ENCODE measurements at places on chromosomes 7 and 10.
A peak's percentile ranks its signal among the peaks of the same experiment; 100 is the strongest.

DNA sequence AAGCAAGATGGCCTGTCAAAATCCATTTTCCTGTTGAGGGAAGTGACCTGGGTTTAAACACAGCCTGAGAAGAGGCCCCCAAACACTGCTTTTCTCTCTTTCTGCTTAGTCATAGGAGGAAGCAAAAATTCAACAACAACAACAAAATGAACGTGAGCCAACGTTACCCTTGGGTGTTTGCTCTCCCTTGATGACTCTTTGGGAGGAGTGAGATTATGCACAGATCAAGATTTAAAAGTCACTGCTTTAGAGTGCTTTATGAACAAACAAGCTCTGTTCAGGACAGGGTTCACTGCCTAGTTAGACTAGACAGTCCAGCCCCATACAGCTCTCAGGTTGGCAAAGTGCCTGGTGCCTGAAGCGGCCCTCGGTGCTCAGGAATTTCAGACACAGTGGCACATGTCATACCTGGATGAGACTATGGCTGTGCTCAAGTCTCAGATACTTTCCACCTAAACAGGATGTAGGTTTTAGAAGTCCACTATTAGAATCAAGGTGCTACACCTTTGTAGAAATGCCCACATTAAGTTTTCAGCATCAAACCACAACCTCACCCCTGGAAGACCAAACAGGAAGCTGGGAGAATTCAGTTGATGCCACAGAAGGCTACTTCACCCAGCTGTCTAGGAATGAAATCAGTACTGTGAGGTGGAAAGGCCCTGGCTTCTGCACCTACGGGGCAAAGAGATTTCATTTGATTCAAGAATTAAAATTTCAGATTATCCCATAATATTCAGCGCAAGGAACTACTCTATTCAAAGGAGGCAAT, 38.7 kb downstream of the DENND11 start:
- peak; percentile 43 for DNase-seq

DNA sequence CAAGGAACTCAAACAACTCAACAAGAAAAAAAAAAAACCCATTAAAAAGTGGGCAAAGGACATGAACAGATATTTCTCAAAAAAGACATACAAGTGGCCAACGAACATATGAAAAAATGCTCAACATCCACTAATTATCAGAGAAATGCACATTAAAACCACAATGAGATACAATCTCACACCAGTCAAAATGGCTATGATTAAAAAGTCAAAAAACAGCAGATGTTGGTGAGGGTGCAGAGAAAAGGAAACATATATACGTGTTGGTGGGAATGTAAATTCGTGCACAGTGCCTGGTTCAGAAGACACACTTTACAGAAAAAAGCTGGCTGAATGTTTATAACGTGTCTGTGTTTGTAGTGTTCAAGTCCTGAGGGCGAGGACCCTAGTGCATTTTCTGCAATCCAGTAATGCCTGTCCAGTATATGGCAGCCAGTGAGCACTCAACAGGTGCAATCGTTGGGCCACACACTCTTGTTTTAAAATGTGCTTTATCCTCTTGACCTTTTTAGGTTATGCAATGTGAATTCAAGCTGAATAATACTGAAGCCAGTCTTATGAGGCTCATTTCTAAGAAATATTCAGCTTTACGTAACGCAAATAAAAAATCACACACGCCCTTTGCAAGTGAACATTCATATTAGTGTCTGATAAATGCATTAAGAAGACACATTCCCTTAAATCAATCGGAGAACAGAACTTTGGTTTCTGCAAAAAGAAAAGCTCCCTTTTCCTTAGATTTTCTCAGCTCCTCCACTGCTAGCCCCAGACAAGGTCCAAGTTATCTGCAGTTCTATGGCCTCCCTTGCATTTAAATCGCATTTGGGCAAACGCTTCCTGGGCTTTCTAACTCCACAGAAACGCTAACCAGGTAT, 813 bp upstream of the MTURN start:
- no peak for DNase-seq

- no peak for DNase-seq
These were observed 189.8 kb upstream of the SEMA3A start for GRCh38 chr7:84384417-84384816.

DNA sequence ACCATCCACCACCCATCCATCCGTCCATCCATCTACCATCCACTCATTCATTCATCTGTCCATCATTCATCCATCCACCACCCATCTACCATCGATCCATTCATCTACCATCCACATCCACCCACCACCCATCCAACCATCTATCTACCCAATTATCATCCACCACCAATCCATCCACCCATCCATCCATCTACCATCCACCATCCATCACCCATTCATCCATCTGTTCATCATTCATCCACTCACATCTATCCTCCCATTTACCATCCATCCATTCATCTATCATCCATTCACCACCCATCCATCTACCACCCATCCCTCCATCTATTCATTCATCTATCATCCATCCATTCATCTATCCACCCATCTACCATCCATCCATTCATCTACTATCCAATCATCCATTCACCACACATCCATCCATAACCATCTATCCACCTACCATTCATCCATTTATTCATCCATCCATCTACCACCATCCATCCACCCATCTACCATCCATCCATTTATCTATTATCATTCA, 188.8 kb downstream of the JCAD start:
- DNase-seq: no peak

GRCh38 chr10:66483966-66484365, 441.9 kb upstream of the LRRTM3 start:
- DNase-seq: no peak

DNA sequence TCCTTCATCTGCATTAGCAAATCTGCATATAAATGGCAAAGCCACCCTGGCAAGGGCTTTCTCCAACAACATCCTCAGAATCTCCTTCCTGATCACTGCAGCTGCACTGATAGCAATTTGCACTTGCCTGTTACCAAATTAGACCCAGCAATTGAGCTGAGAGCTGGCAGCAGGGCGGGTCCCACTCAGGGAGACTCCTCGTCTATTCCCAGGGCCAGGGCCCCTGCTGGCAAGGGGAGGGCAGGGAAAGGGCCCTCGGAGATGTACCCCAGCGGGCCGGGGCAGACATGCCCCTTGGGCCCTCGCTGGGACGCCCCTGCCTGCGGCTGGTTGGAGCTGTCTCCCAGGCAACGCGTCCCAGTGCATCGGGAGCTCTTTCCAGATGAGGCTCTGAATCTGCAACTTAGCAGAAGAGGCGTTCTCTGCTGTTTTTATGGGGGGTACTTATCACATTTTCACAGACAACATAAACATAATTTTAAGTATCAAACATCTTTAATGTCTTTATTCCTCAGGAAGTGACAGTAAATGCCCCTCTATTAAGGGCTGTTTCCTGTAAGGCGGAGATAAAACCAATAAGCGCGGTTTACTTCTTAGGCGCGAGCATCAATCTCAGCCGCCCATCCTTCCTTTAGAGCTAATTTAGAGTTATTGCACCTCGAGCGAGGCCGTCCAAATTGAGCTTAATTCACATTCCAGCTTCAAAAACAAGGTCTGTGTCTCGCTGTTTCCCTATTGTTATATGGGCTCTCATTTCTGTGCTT, 249.0 kb upstream of the PPP2R2D start:
- no peak for DNase-seq

GRCh38 chr7:767580-767940, 40.5 kb upstream of the PRKAR1B start:
- DNase-seq: no peak

- DNase-seq: no peak
These were observed 227.4 kb downstream of the RAB11FIP2 start for GRCh38 chr10:117819304-117819703.

DNA sequence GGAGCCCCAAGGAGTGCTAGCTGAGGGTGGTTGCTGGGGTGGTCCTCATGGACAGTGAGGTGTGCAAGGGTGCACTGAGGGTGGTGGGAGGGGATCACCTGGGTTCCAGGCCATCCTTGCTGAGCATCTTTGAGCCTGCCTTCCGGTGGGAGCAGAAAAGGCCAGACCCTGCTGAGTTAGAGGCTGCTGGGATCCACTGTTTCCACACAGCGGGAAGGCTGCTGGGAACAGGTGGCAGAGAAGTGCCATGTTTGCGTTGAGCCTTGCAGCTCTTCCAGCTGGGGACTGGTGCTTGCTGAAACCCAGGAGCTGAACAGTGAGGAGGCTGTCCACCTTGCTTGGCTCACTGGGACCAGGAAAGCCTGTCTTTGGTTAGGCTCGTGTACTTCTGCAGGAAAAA, 34.9 kb downstream of the PRF1 start:
- no peak for DNase-seq

- peak; percentile 44 for DNase-seq
These were observed 98.2 kb downstream of the ANLN start for GRCh38 chr7:36487756-36488336.

DNA sequence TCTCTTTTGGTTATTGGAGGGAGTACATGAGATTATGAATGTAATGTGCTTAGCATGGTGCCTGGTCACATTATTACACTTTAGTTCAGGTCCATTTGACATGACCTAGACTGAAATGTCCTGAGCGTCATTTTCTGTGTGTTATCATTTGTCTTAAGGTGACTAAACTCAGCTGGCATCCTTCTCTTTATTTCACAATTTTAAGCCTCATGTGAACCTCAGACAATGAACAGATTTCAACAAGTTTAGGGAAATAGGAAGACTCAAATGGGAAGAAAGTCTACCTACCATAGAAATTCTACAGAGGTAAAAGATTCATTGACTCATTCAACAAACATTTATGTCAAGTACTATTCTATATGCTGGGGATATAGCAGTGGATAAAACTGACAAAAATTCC, 70.2 kb upstream of the EXOC6 start:
- no peak for DNase-seq
